WERI-Rb-1 (cell line): ENCODE measurements at places on chromosomes 6 and 20.
A peak's percentile ranks its signal among the peaks of the same experiment; 100 is the strongest.

GRCh38 chr20:52410182-52410647 lies 218.6 kb upstream of the ZFP64 start:
- no peak for DNase-seq

DNA sequence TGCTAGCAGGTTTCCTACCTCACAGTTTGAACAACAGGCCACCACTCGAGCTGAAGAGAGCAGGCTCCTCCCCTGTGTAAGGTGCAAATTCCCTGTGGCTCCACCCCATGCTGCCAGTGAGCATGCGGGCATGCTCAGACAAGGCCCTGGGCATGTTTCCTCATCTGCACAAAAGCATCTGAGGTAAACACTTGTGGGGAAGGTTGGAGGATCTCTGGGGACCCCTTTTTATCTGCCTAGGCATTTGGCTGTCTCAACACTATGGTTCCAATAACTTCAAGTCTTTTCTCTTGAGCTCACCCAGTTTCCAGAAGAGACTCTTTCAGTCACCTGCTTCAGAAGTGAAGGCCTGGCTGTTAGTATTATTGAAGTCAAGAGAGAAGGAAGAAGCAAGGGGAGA lies 9.4 kb downstream of the C6orf58 start:
- DNase-seq, result no peak

DNA sequence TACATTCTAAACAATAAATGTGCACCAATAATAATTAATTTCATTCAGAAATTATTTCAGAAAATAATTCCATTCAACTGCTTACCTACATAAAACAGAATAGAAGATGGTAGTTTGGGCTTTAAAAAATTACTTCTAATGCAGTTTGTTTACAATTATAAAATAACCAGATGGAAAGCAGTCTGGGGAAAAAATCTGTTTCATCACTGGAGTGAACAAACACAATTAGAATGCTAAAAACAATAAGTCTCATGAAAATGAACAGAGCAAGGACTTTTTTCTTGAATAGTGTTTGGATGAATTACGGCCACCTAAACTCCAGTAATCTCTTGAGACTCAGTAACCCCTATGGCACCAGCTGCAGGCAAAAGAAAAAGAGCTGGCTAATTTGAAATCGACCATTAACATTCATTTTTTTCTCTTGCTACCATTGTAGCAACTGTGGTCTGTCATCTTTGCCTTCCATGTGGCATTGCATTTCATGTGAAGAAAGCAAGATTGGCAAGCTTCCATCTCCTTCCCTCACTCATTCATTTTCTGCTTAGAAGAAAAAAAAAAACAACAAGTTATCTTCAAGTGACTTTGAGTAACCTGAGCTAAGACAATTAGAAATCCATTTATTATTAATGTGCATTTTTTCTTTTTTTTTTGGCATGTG lies 88.4 kb upstream of the CEP85L start:
- DNase-seq, result no peak

- no peak for DNase-seq
These were observed 23.2 kb downstream of the ID4 start for GRCh38 chr6:19860235-19860877.

DNA sequence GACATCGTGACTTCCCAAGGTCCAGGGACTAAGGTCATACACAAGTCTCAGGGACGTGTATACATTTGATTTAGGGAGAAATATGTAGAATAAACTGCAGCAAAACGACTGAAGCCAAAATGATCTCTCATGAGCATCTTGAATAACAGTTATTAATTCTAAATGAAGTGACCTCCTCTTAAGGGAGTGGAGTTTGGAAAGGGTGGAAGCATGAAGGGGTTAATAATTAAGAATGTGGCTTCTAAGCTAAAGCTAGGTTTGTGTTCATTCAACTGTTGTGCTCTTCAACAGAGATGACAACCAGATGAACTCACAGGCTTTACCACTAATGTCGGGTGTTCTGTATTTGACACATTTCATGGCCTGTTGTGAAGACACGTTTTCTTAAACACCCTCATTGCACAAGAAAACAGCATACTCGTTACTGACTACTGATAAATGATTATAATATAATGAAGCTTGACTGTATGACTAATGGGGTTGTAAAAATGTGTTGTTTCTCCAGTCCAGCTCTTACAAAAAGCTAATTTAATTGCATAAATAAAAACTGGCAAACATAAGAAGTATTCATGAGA lies 1.5 kb downstream of the PPP1R14C start:
- no peak for DNase-seq

DNA sequence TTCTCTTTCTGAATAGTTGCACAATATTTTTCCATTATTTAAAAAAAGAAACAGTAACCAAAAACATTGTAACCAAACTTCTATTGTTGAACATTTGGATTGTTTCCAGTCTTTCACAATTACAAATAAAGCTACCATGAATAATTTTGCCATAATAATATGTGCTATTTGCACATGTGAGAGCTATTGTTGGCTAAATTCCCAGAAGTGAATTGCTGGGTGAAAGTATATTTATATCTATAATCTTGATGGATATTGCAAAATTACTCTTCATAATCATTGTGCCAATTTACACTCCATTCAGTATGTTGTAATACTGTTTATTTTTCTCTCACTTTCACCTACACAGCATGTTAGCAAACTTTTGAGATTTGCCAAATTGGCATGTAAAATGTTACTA lies 36.6 kb upstream of the SLC22A16 start:
- no peak for DNase-seq

DNA sequence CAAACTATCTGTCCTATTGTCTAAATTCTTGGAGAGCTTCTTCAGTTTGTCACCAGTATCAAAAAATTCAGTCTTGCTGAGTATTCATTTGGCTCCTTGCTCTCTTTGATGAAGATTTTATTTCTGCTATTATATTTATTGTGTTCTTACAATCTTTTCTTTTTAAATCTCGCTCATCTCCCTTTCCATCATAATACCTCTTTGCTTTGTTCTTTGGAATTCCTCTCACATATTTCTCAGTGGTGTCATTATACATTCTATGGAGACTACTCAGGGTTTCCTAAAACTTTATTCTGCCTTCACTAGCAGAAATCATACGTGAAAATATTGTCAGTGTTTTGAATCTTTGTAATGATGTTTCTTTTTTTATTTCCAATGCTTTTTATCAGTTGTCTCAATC lies 445.2 kb upstream of the ID4 start:
- no peak for DNase-seq

DNA sequence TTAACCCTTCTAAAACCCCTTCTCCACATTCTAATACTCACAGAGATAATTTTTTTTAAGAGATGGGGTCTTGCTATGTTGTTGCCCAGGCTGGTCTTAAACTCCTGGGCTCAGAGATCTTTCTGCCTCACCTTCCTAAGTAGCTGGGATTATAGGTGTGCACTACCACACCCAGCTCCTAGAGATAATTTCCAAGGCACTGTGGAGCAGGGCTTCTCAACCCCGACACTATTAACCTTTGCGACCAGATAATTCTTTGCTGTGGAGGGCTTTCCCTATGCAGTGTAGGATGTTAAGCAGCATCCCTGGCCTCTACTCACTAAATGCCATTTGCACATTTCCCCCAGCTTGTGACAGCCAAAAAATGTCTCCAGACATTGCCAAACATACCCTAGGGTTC lies 8.8 kb upstream of the RREB1 start:
- DNase-seq, result peak; percentile 3

GRCh38 chr6:55668591-55668990 lies 89.6 kb upstream of the HMGCLL1 start:
- DNase-seq, result no peak

- DNase-seq, result no peak
These were observed 20.4 kb upstream of the FOXF2 start for GRCh38 chr6:1368940-1369339.

DNA sequence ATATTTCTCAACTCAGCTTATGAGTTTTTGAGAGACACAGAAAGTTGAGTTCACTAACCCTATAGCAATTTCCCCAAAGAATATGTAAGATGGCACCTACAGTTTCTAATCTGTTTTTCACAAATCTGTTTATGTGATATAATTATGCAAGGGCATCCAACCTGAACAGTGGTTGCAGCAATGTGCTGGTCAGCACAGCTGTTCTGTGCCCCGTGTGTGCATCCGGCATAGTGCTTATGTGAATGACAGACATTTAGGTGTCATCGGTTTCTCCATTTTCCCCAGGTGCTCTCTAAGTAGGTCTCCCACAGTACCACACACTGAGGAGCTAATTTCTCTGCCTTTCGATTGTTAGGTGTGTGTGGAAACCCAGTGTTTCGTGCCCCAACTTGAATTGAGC lies 7.7 kb upstream of the BACH2 start:
- DNase-seq, result no peak

GRCh38 chr6:7916959-7917358 lies 6.4 kb upstream of the TXNDC5 start:
- DNase-seq, result no peak

DNA sequence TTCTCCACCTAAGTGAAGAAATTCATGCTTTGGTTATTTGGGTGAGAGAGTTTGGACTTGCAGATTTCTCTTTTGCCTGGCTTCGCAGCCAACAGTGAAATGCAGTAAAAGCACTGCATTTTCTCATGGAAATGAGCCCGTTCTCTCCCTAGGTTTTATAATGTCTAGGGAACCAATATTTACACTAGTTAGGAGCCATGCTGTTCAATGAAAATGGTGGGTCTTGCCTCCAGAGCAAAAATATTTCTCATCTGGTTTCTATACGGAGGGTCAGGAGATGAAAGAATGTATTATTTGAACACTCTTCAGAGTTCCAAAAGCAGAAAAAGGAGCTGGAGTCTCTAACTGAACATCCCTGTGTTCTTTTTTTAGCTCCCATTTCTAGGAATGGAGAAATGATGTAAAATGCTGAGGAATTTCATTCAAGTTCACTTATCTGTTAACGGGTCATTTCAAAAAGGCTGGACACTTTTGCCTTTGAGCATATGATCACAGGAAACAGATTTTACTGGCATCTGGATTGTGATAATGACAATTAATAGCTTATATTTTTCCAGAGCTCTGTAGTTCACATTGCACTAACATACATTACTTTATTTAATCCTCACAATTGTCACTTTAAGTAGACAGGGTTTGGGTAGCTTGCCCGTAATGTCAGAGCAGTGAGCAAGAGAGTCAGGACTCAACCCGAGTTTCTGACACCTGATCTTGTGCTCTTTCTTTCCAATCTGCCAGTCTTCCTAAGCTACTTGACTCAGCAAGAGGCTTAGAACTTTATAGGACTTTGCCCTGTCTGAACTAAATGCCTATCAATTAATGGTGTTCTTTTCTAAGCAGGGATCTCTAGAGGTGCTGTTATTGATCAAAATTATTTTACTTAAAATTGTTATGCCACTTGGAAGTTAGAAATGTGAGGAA lies 78.0 kb downstream of the PPP1R14C start:
- DNase-seq, result no peak

DNA sequence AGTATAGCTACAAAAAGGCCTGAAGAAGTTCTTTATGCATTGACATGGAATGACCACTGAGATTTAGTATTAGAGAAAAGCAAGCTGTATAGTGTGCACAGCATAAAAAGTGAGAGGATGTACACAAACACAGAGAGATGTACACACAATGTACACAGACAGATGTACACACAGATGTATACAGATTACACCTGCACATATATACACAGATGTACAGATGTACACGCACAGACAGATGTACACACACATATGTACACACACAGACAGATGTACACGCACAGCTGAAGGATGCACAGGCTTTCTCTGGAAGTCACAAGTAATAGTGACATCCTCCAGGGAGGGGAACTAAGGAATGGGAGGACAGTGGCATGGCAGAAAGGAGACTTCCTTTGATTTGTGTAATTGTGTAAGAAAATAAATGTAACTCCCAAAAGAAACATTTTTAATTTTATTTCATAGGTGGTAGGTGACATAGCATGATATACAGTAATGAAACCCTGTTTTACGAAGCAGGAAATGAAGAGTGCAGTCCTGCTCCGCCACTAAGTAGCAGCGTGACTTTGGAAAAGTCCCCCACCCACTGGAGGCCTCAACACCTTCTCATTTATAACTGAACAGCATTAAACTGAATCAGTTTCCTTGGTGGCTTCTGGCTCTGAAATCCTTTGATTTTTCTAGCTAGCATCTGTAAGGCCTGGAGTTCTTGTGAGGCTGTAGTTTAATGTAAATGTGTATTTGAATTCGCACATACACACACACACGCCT lies 14.1 kb downstream of the NFATC2 start:
- no peak for DNase-seq

DNA sequence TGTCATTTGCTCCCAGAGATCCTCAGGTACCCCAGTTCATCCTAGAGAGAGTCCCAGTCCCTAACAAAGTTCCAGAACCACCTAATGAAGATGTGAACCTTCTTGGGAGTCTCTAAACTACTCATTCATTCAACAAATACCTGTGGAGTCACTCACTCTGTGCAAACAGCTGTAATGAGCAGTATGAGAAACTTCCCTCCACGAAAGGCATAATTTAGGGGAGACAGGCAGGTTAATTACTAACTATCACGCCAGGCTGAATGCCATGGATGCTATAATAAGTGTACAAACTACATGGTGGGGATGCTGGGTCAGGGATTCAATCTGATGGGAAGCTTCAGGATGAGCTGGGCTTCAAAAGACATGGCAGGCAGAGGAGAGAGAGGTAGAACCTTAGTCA lies 70.1 kb upstream of the AFDN start:
- no peak for DNase-seq

- no peak for DNase-seq
These were observed 91.5 kb upstream of the SASH1 start for GRCh38 chr6:148250975-148251685.

DNA sequence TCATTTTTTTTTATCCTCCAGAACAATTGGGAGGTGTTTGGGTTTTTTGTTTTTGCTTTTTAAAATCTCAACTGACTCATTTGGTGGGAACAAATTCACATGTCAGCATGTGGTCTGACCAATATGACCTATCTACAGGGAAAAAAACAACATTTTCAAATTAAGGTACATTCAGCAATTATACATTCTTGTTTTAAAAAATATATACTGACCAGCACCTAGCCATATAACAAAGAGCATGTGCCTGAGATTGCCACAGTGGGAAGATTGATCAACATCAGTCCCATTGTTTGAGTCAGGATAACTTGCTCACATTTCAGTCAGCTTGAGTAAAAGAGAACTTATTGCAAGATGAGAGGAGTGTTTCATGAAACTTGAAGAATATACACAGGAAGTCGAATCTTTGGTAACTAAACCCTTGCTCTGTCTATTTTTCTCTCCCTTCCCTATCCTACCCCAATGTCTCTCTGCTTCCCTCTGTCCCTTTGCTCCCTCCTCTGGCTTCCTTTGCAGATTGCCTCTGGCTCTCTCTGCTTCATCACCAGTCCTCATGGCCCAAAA lies 163.2 kb upstream of the TAB2 start:
- DNase-seq, result no peak

DNA sequence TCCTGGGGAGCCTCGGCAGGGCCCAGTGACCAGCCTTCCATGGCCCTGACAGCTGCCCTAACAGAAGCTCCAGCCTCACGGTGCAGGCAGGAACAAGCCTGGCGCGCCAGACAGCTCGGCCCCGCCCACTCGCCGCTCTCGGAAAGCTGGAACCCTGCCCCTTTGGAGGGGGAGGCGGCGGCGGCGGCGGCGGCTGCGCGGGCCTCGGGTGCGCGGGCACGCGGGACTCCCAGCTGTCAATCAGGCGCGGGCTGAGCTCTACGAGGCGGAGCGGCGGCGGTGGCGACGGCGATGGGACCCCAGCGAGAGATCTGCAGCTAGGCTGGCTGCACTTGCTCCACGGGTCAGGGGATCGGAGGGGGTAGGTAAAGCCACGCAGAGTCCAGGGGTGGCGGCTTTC lies at the start of gene NRSN1:
NRSN1 (plus strand) TSS at position 236 of the 400 bp plus-strand sequence. CDS start 8,113 bp downstream, outside the sequence.
- DNase-seq, result peak; percentile 97
